ENCODE measurements at places on chromosomes 3 and 15.
A peak's percentile ranks its signal among the peaks of the same experiment; 100 is the strongest.

GRCh38 chr3:134447351-134447750 lies 38.4 kb downstream of the ANAPC13 start:
- no peak for DNase-seq

- DNase-seq = no peak
These were observed 111.7 kb downstream of the LMLN start for GRCh38 chr3:198071602-198072287.

- no peak for DNase-seq
These were observed 42.7 kb downstream of the SH3BP5 start for GRCh38 chr3:15289661-15290060.

GRCh38 chr3:184710870-184711492 lies 883 bp downstream of the MAGEF1 start:
- DNase-seq = no peak

- no peak for DNase-seq
These were observed 8.9 kb downstream of the CHDH start for GRCh38 chr3:53837331-53837730.

DNA sequence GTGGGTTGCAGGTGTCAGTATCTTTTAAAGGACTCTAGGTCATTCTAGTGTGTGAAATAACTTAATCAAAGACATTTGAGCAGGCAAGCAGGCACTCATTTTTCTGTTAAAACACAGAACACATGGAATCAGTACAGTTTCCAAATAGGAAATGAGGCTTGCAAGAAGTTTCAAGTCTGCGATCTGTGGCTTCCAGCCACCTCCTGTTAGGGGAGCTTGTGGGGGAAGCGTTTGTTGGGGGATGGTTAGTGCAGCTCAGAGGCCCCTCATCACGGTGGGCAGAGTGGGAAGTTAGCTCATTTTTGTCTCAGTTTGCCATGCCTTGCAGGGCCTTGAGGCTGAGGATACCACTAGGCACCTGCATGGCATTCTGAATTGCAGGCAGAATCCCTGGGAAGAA lies 59.9 kb downstream of the SLC6A11 start:
- no peak for DNase-seq

DNA sequence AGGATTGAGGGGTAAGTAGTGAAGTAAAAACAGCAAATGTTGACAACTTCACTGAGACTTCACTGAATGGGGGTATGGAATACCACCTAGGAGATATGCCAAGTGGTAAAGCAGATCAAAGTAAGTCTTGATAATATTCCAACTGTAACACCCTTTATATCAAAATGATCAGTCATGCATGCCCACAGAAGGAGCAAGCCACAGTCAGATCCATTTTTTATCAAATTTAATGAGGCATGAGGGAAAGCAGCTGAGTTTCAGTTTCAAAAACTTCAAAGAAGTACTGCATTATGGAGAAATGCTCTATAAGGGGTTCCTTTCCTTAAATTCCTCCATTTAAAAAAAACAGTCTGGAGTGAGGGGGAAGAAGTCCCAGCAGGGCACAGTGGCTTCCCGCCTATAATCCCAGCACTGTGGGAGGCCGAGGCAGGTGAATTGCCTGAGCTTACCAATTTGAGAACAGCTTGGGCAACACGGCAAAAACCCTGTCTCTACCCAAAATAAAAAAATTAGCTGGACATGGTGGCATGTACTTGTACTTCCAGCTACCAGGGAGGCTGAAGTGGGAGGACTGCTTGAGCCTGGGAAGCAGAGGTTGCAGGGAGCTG lies 56.9 kb downstream of the TJP1 start:
- no peak for DNase-seq

DNA sequence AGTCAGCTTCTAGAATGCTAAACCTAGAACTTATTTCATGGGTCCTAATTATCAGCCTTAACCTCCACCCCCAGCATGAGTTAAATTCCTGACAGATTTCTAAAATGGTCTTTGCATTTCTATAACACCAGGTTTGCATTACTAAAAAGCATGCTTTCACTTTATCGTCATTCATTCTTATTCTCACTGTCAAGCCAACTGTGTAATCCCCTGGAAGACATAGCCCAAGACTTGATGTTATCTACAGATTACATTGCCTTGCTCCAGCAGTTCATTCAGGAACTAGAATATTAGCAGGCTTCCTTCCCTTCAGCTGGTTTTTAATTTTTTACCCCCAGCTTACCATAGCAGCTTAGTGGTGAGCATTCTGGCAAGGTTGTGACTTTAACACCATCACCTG lies 184.0 kb downstream of the SLCO3A1 start:
- no peak for DNase-seq

DNA sequence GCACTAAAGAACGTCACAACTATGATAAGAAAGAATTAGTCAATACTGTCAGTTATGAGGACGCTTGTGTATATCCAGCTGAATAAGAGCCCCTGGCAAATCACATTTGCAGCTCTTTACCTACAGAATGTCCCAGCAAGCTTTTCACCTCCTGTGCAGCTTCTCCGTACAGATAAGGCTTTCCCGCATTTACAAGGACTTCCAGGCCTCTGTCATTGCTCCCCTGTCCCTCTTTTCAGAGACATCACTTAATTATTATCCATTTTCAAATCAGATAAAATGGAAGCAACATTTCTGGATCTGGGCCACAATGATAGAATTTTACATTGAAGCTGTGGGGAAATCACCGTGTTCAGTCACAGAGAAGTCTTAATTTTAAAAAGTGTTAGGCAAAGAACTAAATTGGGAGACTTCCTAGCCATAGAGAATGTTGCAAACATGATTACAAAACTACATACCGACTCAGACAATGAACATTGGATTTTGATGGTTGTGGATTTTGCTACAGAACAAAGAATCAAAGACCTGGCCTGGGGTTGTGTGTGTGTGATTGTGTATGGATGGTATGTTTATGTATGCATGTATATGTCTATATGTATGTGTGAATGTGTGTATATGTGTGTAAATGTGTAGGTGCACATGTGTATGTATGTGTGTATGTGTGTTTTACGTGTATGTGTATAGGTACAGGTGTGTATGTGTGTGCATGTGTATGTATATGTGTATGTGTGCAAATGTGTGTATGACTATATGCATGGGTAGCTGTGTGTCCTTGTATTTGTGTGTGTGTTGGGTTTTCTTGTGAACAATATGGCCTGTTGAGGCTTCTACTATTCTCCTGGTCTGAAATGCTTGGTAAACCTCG lies 41.5 kb downstream of the MGLL start:
- DNase-seq = no peak

DNA sequence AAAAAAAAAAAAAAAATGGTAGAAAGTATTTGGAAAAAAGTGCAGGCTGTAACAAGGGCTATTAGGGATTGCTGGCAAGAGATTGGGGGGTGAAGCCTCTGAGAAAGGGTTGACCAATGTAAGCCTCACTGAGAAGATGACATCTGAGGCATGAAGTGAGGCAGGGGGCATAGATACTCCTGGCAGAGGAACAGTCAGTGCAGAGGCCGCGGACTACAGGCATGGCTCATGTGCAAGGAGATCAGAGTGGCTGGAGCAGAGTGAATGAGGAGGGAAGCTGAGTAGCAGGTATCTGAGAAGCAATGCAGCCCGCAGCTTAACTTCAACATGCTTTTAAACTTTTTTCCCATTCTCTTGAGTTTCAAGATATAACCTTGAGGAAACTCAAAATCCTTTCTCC lies 5.4 kb downstream of the FBXL22 start:
- DNase-seq = no peak

DNA sequence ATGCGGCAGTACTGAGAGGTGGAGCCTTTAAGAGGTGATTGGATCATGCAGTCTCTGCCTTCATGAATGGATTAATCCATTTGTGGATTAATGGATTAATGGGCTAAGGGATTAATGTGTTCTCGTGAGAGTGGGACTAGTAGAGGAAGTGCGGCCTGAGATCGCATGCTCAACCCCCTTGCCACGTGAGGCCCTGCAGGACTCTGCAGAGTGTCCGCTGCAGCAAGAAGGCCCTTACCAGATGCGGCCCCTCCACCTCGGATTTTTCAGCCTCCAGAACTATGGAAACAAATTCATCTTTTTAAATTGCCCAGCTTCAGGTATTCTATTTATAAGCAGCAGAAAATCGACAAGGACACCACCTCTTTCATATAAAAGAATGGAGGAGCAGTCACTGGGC lies 148.8 kb downstream of the TPRA1 start:
- peak; percentile 17 for DNase-seq

GRCh38 chr15:24729760-24730159 lies 54.2 kb downstream of the NPAP1 start:
- no peak for DNase-seq

DNA sequence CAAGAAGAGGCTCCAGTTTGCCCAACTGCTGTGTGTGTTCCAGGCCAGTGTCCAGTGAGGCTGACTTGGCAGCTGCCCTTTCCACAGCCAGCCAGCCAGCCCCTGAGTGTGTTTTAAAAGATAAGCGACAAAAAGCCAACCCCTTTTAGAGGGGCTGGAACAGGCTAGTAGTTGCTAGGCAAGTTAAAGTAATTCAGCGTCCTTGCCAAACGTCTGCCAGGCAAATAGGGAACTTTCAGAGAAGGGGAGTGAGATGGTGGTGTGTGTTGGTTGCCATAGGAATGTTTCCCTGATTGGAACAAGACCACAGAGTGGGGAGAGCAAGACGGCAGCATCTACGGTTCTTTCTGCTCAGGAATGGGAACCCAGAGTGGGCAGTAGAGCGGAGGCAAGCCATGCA lies 86.3 kb downstream of the TMEM108 start:
- no peak for DNase-seq

GRCh38 chr3:180693656-180694055 lies 14.4 kb upstream of the CCDC39 start:
- DNase-seq = no peak

- DNase-seq = no peak
These were observed 46.8 kb downstream of the CA12 start for GRCh38 chr15:63334821-63335220.

DNA sequence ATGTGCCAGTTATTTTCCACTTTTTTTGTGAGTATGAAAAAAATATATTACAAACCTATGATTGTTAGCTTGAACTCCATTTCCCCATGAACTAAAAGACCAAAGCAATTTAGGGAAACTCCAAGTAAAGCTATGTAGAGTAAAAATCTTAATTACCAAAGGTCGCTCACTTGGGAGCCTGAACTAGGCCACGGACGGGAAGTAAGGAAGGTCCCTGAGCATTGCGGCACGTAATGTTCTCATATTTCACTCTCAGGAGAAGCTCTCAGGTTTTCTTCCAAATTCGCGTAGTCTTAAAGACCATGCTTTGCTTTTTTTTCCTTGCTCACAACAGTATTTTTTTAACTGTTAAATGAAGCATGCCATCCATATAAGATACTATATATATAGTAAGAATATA lies 215.3 kb upstream of the RARB start:
- DNase-seq = no peak

GRCh38 chr3:44337248-44337785 lies 1.2 kb upstream of the TCAIM start:
- no peak for DNase-seq

GRCh38 chr15:66115568-66116206 lies 137.9 kb downstream of the MEGF11 start:
- peak; percentile 33 for DNase-seq

DNA sequence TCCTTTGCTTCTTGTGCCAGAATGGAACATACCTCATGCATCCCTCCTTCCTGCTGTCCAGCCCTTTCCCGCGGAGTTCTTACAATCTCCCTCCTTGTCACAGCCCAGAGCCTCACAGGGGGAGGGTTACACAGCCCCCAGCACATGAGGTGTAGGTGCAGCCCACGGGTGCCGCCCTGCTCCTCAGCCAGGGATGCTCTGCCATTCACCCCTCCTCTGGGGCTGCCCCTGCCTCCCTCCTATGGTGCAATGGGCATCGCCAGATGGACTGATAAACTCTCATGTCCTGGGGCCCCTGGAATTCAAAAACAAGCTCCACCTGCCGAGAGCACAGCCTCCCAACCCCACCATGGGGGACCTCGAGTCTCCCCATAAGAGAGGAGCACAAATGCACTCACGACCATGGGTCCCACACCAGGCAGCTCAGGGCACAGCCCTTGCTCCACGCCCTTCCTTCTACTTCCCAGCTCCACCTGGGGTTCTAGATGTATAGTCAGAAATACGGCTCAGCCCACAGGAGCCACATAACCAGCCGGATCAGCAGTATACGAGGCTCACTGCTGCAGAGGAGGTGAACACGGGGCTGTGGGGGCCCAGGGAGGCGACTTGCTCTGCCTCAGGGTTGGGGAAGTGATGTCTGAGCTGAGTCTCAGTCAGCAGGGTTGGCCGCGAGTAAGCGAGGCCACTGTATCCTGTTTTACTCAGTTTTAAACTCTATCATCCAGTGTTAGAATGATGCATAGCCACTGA lies 269.7 kb upstream of the LYSMD4 start:
- DNase-seq = no peak

- no peak for DNase-seq
These were observed 63.0 kb downstream of the NCEH1 start for GRCh38 chr3:172647823-172648222.

DNA sequence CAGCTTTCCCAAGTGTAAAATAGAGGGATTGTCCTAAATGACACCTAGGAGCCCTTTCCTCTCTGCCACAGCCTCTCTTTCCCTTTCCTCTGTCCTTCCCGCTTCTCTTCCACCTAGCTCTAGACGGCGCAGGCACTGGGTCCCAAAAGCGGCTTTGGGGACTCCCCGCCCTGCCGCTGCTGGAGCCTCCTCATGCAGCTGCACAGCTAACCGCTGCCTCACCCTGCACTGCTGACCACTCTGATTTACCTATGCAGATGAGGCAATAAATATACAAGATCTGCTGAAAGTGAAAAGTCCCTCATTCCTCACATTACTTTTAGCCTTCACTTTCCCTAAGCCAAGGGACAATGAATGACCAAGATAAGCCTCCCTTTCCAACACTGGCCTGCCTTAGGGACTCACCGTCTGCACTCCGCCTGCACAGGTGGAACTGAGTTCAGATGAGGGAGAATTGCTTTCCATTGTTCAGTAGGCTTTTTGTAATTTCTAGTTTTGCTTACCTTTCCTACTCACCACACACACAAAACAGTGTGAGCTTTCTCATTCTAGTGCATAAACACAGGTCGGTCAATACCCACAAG lies 197.5 kb upstream of the BCL6 start:
- no peak for DNase-seq

DNA sequence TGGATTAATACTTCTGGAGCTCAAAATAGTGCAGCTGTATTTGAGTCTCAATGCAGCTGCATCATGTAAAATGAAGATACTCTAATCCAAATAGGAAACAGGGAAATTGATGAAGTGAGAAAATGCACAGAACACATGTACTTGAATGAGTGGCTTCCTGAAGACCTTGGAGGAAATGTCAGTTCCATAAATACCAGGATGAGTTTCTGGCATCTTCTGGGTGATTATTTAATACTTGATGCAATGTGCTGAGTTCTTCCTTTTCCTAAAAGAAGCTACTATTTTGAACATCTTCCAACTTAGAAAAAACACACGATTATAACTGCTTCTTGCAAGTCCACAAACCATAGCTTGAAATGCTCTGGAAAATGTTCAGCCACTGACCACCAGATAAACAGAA lies 162.8 kb downstream of the SLC9A9 start:
- no peak for DNase-seq

DNA sequence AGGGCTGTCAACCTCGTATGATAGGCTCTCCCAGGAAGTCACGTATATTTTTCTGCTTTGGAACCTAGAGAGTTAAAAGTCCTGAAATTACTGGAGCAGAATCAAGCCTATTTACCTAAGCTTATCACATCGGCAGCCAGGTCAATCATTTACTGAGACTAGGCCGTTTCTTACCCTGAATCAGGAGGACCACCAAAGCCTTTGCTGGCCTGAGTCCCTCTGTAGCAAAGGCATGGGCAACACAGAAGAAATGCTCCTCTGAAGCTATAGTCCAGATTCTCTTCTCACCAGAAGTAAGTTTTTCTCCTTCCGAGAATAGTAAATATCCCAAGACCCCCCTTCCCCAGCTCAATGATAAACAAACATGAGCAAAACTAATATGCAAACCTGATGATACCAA lies 125.9 kb upstream of the PHLDB2 start:
- no peak for DNase-seq

GRCh38 chr3:155194973-155195957 lies 98.2 kb downstream of the STRIT1 start:
- no peak for DNase-seq
